ENCODE measurements at places on chromosomes 12 and 14.

DNA sequence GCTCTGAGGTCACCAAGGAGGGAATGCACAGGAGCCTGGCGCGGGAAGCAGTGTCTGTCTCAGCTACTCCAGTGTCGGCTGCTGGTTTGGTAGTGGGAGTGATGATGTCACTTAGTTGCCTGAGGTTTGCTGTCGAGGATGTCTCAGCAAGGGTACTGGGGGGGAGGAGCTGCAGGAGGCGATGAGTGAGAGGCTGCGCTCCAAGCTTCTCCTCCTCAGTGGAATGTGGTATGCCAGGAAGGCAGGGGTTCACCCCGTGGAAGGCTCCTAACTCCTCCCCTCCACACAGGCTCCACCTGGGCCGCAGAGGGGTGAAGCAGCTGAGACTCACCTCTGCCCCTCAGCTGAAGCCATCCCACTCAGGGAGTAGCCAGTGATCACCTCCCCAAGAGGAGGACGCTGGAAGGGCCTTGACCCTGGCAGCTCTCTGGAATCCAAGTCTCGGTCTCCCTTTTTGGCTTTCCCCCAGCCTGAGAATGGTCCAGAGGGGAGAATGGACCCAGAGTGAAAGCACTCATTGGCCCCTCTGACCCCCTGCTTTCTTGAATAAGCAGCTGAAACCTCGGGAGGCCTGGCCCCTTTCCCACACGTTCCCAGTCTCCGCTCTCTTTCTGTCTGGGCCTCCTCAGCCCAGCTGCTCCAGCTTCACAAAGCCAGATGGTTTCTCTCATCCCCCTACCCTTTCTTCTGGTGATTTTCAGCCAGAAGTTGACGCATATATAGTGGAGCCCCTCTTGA lies 178.9 kb upstream of the FKBP4 start:
- DNase-seq: no peak

- DNase-seq: no peak
Observed at GRCh38 chr12:46669720-46670119, 156.1 kb downstream of the SLC38A4 start.

DNA sequence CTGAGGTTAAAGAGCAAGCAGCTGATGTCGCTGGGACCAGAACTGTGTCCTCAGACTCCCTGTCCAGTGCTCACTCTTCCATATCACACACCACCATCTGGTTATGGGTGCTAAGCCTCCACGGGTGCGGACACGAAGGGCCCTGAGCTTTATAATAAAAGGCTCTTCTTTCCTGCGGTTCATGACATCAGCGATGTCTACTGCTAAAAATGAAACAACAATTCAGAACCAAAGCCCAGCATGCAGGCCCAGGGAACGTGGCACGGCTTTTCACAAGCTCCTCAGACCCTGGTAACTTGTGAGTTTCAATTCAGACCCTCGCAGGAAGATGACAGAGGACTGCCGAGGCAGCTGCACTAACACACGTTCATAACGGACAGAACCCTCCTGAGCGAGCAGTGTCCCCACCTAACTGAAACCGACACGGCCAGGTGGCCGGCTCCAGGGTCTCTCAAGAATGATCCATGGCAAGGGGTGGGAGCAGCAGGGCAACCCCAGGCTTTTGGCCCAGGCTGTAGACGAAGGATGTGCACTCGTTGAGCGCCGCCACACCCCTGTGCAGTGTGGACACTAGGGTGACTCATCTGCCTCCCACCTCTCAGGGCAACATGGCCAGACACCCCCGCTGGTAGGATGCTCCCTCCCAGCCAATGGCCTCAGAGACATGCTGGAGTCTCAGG lies 180.3 kb downstream of the CALM1 start:
- DNase-seq: no peak

DNA sequence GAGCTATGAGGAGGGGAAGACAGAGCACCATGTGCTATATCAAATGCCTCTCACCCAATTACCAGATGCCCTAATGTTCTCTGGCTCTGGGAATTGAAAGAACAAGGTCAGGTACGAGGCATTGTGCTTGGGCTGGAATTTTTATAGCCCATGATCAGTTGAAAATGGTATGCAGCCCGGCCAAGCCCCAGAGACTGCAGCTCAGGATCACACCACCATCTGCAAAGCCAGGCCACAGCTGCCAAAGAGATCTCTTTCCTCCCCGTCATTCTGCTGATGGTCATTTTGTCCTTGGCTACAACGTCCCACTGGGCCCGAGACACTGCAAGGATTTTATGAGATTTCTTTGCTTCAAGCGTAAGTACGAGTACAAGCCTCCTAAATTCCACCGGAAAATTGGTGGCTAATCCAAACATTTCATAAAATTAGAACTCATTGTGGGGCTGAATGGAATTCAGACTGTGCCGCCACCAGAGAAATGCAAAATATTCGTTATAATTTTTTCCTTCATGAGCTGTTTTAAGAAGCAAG lies 15.1 kb downstream of the NUAK1 start:
- DNase-seq: no peak

DNA sequence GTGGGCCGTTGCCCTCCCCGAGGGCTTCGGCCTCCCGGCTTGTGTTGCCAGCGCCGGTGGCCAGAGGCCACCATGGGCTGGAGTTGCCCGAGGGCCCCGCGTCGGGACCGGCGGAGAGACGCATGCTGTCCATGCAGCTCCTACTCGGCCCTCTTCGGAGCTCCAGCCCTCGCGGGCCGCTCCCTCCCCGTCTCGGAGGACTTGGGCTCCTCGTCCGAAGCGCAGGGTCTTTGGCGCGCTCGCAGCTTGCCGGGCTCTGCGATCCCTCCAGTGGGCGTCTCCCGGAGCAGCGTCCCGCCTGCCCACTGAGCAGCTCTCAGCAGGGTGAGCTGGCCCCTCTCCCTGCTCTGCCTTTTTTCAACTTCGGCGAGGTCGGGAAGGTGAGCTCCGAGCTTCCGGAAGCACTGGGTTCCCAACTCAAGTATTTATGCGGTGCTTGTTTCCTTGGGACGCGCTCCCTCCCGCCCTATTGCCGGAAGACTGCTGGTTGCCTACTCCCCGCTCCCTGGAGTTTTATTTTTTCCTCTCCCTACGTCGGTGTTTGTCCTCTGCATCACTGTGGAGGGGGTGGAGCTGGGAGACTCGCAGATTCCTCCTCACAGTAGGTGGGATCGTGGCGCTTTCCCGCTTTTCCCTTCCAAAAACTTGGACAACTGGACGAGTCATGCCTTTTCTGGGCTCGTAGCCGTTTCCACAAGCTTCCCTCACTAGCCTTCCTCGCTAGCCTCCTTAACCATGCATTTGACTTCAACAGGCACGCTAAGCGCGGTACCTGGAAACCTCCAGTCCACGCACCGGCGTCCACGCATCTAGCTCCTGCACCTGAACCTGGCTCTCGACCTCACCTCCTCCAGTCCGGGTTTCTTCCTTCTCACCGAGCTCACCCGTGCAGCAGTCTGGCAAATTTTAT lies at the start of gene AVPR1A:
Gene AVPR1A (minus strand): TSS at position 489 of the 910 bp plus-strand sequence. CDS start 365 bp downstream, at position 124.
- DNase-seq: no peak

GRCh38 chr12:69620921-69621320 lies 10.2 kb upstream of the LRRC10 start:
- no peak for DNase-seq

DNA sequence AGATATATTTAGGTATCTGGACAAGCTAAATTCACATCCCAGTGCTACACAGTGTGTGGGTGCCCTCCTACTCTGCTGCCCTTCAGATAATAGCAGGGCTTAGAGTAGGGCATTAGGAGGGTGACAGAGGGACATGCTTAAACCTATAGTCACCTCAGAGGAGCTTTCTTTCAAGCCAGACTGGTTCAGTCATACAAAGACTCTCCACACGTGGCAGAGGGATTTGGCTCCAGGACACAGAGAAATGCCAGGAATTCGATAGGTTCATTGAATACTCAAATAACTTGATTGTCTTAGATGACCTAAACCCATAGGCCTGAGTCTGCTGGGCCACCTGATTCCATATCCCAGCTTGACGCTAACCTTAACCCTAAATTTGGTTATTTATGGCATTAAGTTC lies 163.5 kb downstream of the TPH2 start:
- DNase-seq: no peak

GRCh38 chr12:106957583-106957982 lies 1.9 kb downstream of the TMEM263 start:
- no peak for DNase-seq

GRCh38 chr14:106277503-106277902 lies 751.1 kb downstream of the TMEM121 start:
- peak; percentile 27 for DNase-seq

DNA sequence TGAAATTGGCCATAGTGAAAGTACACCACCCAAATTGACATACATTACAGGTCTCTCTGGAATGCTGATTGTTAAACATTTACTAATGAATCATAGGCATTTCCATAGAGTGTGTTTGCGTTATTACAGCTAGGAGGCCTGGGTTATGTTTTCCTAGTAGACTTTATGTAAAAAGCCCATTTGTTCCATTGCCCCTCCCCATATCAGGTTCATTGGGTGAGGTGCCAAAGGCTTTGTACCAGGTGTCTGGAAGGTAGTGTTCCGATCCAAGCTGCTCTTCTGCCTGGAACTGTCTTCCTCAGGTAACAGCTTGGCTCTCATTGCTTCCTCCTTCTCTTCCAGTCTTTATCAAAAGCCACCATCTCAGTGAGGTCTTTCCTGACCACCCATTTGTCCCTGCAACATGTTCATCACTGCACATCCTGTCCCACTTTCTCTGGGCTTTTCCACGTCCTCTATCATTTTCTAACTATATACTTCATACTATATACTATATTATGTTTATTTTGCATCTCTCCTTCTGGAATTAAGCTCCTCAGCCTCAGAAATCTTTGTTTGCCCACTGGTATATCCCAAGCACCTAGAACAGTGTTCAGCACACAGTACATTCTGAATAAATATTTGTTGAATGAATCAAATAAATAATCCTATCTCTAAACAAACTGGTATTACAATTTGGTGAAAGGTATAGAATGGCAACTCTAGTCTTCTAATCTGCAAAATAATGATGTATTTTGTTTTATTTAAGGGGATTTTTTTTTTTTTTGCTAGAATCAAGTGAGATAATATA lies 252.3 kb downstream of the KTN1 start:
- DNase-seq: no peak

- no peak for DNase-seq
Observed at GRCh38 chr12:116128779-116129178, 148.7 kb downstream of the MED13L start.

GRCh38 chr12:128920468-128920867 lies 67.2 kb downstream of the GLT1D1 start:
- DNase-seq: no peak

GRCh38 chr12:131536337-131536736 lies 174.6 kb upstream of the SFSWAP start:
- DNase-seq: peak; percentile 41

DNA sequence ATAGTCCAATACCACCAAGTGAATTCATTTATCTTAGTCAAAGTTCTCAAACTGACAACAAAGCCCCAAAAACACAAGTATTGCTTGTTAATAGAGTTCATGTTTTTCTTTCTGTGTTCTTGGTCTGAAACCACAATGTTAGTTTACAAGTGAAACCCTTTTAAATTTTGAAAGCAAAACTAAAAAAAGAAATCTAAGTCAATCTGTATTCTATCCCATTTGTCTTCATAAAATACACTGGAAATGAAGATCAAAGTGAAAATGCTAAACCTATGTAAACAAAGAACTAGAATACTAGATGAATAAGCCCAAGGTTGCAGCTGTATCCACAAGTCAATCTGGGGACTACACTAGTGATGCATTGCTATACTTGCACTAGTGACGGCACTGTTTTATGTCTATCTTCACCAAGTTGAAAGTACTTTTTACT lies 10.4 kb downstream of the MAP4K5 start:
- DNase-seq: no peak

- DNase-seq: no peak
Observed at GRCh38 chr12:69821032-69821455, 4.0 kb upstream of the MYRFL start.

DNA sequence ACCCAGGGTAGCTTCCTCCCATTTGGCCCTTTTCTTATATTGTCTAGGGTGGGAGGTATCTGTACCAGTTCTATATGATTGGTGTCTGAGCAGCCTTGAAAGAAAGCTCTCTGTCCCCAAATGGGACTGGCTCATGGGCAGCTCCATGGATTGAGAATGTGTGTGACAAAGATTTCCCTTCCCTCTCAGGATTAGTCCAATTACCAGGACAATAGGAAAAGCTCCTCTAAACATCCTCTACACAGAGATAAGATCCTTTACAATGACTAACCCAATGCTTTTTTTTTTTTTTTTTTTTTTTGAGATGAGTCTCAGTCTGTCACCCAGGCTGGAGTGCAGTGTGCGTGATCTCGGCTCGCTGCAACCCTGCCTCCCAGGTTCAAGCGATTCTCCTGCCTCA lies 112.1 kb downstream of the SLC35F4 start:
- DNase-seq: no peak

DNA sequence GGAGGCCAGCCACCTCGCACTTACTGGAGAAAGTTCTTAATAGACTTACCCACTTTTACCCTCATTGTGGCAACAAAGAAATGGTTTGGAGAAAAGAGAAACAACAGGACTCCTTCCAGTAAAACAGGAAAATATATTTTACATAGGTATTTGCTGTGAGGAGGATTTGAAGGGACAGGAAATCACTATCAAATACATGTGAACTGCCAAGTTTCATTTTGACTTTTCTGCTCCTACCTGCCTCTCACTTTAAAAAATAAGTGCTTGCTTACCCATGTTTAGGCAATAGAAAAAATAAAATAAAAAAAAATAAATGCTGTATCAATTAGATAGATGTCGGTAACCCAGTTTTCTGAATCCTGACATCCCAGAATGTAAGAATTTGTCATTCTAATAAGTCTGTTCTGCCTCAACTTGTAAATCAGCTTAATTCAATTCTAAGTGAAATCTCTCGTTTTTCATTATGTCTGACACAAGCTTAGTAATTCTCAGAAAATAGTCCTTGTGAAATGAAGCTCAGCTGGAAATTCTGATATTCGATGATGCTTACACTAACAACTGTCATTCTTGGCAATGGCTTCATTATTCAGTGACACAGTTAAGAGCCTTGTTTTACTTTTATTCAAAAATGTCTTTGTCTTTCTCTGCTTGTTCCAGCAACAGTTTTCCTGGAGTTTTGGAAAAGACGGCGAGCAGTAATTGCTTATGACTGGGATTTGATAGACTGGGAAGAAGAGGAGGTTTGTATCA lies 131.3 kb downstream of the SLC5A8 start:
- DNase-seq: no peak

DNA sequence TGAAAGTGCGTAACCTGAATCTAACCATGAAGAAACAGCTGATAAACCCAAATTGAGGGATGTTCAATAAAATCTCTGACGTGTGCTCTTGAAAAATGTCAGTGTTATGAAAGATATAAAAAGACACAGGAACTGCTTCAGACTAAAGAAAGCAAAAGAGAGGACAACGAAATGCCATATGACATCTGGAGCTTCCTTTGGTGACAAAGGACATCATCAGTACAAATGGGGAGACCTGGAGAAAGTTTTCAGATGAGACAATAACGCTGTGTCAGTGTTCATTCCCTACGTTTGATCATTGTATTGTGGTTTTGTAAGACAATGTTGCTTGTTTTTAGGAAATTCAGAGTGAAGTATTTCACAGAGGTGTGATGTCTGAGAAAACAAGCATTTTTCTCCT lies 125.9 kb upstream of the MAP1LC3B2 start:
- DNase-seq: no peak

GRCh38 chr14:22533057-22533704 lies 55.8 kb downstream of the DAD1 start:
- DNase-seq: no peak

GRCh38 chr14:33570694-33571310 lies 380.1 kb downstream of the EGLN3 start:
- DNase-seq: no peak

- DNase-seq: no peak
Observed at GRCh38 chr14:46988312-46988711, 336.7 kb upstream of the RPL10L start.
